Activated naive CD4-positive, alpha-beta T cell (primary cell): ENCODE measurements at places on chromosomes 5 and 9.

DNA sequence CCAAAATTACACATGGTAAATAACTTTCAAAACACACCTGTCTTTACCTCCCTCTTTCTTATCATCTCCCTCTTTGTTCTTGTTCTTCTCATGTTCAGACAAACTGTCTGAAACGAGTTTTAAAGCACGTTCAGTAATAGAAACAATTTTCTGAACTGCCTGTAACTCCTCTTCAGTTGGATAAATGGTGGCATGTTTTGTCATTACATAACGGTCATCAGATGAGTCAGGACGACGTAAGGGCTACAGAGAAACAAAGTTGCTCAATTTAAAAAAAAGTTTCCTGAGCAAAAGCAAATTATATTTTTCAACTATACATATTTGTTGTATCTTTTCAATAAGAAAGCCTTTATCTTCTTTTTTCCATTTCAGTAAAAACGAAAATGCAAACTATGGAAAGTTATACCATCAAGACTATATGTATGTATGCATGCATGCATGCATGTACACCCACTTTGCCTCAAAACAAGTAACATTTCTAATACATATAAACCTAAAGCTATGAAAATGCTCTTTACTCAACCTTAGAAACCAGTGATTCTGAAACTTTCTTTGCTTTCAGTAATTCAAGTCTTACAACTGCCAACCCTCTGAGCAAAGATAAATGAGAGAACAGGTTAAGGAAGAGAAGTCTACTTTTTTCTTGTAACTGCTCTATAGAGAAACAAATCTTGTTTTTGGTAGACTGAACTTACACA is 56.0 kb downstream of the ZFR start:
- DNase-seq = no peak

GRCh38 chr9:91546574-91546973 is 122.9 kb upstream of the NFIL3 start:
- DNase-seq = no peak

DNA sequence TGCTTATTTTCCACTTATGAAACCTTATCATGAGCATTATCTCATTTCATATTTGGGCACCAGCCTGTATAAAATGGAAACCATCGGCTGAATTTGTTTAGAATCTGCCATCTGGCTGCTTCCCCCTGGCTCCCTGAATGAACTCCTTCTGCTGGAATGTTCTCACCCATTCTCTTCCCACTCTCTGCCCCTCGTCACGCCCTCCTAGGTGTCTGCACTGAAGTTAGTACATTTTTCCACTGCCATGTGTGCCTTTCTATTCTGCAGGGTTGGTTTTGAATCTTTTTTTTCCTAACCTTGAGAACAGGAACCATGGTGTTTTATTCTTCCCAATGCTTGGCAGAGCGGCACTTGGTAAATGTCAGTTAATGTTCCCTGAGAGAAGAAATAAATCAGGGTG is 359.7 kb downstream of the MLLT3 start:
- DNase-seq = no peak

DNA sequence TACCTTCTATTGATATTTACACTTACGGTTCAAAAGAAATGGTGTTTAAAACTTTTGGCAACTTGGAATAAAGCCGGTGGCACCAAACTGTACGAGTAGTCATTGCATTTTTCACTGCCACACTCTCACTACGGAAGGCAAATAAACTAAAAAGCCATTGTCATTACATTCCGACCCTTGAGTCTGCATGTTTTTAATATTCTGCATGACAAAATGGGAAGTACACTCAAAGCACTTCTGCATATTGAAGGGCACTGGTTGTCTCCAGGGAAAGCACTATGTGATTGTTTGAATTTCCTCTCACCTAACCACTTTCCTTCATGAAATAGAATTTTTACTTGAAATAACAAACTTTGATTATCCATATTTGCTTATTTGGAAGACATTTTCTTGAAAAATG is 426.3 kb downstream of the CETN3 start:
- no peak for DNase-seq

DNA sequence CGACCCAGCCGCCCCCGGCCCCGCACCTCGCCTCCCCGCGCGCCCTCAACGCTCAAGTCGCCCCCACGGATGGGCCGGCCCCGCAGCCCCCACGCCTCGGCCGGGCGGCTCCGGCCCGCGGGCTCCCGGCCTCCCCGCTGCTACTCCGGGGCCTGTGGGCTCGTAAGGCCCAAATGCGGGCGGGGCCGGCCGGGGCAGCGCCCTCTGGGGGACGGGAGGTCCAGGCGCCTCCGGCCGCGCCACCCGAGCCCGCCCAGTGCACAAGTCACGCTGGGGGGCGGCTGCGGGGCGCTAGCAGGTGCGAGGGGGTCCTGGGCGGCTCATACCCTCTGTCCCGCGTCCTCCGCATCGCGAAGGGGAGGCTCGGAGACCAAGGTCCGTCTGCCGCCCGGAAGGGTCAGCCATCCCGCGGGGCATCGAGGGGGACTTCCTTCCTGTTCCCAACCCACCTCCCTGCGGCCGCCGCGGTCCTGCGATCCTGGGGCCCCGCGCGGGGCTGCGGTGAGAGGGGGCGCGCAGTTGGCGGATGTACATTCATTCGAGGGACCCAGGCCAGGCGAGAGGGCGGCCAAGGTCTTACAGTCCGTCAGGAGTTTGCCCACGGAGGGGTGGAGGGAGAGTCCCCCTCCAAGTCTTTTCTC is at the start of gene CIZ1:
TSS of gene CIZ1 (minus strand) at position 167 of the 641 bp plus-strand sequence. CDS start 715 bp downstream, outside the sequence.
- DNase-seq = peak; percentile 21

GRCh38 chr9:83199240-83199639 is 136.3 kb upstream of the RASEF start:
- no peak for DNase-seq

- no peak for DNase-seq
These were observed 29.6 kb upstream of the PRDM12 start for GRCh38 chr9:130634801-130635200.

DNA sequence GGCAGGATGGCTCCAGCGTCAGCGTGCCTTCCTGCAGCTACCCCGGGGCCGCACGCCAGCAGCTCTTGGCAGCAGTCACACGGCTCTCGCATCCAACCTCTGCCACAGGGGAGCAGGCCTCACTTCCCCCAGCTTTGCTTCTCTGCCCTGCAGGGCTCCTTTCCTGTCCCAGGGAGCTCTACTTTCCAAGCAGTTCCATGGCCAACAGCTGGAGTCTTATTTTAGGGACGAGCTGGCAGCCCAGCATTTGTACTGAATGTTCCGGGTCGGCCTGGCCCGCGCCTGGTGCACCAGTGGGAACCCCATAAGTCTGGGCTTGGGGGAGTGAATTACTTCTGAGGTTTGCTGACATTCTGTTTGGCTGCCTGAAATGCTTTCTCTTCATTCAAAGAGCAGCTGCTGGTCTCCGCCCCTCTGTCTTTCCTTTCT is 34.6 kb downstream of the GADD45G start:
- DNase-seq = no peak

DNA sequence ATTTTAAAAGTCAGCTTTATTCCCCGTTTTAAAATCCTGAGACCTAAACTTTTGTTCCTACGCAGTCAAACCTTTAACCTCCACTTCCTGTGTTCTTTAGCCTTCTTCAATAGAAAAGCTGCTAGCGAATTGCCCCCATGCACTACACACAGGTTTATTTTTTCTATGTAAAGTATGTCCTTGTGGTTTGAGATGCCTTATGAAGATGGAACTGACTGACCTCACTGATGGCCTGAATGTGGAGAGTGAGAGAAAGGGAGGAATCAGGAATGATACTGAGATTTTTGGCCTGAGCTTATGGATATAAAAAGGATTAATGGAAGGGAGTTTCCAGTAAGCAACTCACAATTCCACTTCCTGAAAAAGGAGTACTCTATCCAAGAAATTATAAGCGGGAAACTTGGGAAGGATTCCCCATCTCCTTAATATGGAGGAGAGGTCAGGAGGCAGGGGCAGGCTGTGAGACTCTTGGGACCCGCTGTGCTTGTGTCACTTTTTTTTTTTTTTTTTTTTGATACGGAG is 89.5 kb downstream of the UGCG start:
- no peak for DNase-seq

DNA sequence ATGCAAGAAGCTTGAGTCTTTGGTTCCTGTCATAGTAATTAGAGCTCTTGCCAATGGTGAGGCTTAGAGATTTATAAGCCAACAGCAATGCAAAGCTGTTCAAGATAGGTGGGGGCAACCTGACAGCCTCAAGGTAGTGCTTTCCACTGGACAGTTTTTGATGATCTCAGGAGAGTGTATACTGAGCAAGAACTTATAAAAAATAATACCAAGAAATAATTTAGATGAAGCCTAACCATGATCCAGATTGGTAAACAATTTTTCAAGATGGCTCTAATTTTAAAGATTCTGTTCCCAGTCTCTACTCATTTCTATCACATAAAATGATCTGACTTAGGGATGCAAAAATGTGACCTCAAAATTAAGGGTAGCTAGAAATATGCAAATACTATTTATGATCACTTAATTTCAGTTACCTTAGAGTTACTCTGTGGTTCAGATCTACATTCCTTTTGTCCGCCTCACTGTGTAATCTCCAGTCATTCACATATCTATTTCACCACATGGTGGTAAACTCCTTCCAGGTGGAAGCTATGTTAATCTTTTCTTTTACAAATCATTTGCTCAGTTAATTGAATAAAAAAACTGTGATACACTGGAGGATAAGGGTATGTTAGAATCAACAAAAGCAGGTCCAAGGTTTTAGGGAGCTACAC is 1228.0 kb upstream of the C9orf72 start:
- DNase-seq = no peak

GRCh38 chr5:181133610-181134231 is 2.8 kb upstream of the OR2V1 start:
- DNase-seq = no peak

- no peak for DNase-seq
These were observed 57.8 kb downstream of the C9orf153 start for GRCh38 chr9:86201474-86202337.
